Stimulated activated CD8-positive, alpha-beta memory T cell treated with anti-CD3 and anti-CD28 coated beads, Interleukin-4, amount 100 ng/mL, for 1 hour (primary cell): ENCODE measurements at places on chromosomes 6 and 20.

- DNase-seq = no peak
Measured at GRCh38 chr6:19804205-19805128, 32.7 kb upstream of the ID4 start.

DNA sequence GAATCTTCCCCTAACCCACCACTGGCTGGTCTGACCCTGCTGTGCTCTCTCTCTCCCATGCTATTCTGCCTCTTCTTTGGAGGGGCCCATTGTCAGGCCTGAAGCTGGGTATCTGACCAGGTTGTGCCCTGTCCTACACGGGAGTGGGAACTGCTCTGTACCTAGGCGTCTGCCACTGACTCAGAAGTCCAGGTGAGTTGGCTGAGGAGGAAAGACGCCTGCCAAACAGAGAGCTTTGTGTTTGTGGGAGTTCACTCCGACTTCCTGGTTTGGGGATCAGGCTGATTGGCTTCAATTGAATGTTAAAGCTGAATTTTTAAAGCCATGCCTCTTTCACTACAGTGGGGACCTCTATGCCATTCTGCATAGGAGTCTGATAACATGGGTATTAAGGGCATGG, 136.0 kb downstream of the CCDC170 start:
- DNase-seq = no peak

GRCh38 chr6:159098636-159099106, 53.9 kb upstream of the TAGAP start:
- peak; percentile 46 for DNase-seq

DNA sequence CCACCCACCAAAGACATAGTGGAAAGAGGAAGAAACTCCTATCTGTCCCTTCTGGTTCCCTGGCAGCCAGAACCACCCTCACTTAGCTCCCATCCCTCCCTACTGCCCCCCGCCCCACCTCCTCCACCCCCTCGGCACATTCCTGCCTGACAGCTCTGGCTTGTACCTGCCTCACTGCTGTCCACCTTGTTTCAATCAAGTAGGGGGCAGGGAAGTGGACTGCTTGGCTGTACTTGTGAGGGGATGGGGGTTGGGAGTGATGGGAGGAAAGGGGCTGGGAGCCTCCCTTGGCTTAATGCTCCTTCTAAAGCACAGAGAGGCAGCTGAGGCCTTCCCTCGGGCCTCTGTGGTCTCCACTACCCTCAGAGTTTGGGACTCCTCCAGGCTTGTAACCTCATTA, 22.1 kb upstream of the ZNF76 start:
- no peak for DNase-seq

DNA sequence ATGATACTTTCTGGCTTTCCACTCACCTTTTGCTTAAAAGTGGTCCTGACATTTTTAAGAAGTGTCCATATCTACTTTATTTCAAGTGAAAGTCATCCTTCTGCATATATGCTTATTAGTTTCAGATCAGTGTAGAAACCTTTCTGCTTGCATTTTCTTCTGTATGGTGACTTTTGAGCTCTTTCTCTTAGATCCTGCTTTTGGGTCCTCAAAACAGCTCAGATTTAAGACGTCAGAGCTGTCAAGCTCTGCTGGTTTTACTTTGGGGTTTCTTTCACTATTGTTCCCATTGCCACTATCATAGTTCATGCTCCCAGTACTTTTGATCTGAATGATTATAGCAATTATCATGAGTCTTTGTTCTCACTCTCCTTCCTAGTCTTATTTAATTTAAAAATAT, 41.7 kb downstream of the BCKDHB start:
- DNase-seq = no peak

DNA sequence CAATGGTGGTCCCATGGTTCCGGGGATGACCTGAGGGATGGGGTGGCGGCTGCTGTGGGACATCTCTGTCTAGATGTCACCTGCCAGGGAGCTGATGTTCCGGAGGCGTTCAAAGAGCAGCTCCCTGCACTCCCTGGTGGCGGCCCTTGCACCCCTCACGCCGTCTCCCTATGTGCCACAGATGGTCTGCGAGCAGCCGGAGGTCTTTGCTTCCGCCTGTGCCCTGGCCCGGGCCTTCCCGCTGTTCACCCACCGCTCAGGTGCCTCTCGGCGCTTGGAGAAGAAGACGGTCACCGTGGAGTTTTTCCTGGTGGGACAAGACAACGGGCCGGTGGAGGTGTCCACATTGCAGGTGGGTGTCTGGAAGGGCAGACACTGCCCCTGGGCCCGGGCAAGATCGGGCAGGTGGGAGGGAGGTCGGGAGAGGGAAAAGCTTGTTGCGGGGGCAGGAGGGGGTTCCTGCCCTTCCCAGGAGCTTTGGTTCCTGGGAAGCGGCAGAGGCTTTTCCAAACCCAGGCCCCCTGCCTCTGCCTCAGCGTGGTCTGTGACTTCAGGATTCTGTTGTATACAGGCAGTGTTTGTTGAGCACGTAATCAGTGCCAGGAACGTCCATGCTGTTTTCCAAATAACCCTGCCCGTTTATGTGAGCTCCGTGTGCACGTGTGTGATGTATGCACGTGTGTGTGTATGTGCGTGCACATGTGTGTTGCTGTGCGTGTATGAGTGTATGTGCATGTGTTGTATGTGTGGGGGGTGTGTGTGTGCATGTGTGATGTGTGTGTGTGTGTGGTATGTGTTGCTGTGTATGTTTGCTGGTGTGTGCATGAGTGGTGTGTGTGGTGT, 1.9 kb downstream of the NPEPL1 start:
- DNase-seq = no peak

DNA sequence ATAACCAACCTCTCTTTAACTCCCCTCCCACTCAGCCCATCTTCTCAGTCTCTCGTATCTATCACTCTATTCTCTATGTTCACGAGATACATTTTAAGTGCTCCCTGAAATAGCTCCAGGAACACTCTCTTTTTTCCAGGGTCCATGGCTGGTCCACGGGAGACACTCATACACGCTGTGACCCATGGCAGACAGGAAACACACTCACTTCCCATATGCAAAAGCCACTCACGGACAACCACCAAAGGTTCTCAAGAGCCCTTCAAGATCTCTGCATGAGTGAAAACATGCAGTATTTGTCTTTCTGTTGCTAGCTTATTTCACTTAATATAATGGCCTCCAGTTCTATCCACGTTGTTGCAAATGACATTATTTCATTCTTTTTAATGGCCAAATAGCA, 71.4 kb upstream of the PCSK2 start:
- no peak for DNase-seq

GRCh38 chr20:56359212-56360132, 698 bp downstream of the FAM210B start:
- DNase-seq = no peak

GRCh38 chr6:106513808-106514582, 115.3 kb downstream of the RTN4IP1 start:
- DNase-seq = no peak

- DNase-seq = no peak
Measured at GRCh38 chr6:69948479-69949114, 82.2 kb downstream of the COL19A1 start.

DNA sequence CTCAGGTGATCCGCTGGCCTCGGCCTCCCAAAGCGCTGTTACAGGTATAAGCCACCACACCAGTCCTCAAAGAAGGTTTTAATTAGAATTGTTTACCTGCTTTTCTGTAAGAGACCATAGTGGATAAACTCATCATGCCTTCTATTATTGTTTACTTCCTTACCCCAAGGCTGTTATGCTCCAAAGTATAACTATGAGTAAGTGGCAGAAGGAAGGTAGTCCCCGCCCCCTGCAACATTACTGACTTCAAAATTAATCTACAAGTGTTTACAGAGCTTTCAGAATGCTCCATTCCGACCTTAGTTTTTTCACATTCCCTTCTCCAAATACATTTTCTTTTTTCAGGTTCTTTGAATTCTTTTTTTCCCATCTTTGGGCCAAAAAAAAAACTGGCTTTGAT, 480.5 kb upstream of the NOX3 start:
- DNase-seq = no peak

- no peak for DNase-seq
Measured at GRCh38 chr6:119145111-119145510, 66.6 kb upstream of the FAM184A start.

GRCh38 chr6:129112591-129112990, 229.7 kb downstream of the LAMA2 start:
- DNase-seq = no peak

DNA sequence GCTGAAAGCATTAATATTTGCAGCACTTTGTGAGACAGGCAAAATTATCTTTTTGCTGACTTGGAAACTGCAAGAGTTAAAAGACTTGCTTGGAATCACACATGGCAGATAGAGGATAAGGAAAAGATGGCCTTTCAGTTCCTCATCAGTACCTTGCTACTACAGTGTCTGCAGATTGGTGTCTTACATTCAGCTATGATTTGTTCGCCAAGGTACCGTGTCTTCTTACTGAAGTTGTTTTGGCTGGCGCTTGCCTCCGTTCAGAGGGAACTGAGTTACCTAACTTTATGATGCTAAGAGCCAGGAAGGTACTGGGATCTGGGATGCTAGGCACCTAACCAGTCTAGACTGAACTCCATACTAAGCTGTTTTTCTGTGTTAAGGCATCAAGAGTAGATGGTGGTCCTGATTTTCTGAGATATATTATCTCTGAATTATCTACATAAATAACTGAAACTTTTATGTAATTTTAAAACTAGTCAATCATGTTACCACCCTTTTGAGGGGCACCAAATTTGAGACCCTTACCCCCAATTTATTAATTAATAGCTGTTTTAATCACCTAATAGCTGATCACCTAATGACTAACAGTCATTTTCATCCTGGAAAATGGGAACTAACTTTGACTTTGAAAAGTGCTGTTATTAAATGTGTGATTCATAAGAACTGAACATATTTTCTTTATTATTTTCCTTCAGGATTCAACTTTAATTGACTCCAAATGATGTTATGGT, 2.5 kb downstream of the WTAP start:
- no peak for DNase-seq

GRCh38 chr20:1094751-1095150, 23.7 kb upstream of the PSMF1 start:
- no peak for DNase-seq

- DNase-seq = no peak
Measured at GRCh38 chr20:49868538-49868937, 46.8 kb downstream of the SPATA2 start.

GRCh38 chr6:107209406-107210305, 94.3 kb upstream of the BEND3 start:
- no peak for DNase-seq

DNA sequence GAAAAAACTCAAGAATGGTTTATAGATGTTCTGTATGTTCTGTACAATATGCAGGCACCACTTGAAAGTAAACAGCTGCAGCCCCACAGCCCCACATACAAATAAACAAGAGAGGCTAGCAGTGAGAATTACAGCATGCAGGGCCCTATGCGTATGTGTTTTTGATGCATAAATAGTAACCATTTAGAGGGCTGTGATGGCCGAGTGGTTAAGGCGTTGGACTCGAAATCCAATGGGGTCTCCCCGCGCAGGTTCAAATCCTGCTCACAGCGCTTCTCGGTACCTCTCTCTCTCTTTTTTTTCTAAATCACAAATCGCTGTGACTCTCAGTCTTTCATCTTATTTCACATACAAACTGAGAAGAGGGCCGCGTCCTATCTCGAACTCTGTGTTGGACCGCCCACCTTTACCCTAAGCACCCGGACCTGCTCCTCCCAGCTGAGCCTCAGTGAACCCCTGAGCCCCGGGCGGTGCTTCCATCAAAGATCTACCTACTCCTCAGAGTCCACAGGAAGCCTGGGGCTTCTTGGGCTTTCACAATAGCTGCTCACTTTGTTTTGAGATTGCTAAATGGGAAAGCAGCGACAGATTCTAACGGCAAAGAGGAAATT, 37.7 kb upstream of the PRSS16 start:
- DNase-seq = no peak
